HT-29 (cell line): ENCODE measurements at places on chromosomes 2 and 18. TPM values are rescaled to one million over a fixed set of nuclear protein-coding genes. Genes with fewer than 3 reads are reported as not detected.

The SNTG2 gene
- not detected in 2 replicates for total RNA-seq

DNA sequence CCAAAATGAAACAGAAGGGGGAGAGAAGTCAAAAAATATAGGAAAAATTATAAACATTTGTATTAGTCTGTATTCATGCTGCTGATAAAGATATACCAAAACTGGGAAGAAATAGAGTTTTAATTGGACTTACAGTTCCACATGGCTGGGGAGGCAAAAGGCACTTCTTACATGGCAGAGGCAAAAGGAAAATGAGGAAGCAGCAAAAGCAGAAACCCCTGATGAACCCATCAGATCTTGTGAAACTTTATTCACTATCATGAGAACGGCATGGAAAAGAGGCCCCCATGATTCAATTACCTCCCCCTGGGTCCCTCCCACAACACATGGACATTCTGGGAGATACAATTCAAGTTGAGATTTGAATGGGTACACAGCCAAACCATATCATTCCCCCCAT lies 79.1 kb downstream of the ZRANB3 start:
- no peak for DNase-seq

DNA sequence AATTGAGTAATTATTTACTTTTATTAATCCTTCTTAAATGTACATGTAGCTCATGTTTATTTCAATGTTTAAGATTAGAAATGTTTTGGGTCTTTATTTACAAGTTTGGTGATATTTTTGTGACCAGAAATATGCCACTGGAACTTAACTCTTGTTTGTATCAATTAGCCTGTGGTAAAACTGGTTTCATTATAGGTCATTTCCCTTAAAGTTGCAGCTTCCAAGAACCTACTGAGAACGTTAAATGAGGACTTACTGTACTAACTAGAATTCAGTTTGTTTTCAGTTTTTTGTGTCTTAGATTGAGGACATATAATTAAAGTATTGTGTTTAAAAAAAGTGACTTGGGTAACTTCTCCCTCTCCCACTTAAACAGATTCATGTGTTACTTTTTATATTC lies 4.3 kb downstream of the TYW5 start:
- DNase-seq, result no peak

- DNase-seq, result no peak
Measured at GRCh38 chr2:70710038-70710690, 57.8 kb downstream of the ADD2 start.

DNA sequence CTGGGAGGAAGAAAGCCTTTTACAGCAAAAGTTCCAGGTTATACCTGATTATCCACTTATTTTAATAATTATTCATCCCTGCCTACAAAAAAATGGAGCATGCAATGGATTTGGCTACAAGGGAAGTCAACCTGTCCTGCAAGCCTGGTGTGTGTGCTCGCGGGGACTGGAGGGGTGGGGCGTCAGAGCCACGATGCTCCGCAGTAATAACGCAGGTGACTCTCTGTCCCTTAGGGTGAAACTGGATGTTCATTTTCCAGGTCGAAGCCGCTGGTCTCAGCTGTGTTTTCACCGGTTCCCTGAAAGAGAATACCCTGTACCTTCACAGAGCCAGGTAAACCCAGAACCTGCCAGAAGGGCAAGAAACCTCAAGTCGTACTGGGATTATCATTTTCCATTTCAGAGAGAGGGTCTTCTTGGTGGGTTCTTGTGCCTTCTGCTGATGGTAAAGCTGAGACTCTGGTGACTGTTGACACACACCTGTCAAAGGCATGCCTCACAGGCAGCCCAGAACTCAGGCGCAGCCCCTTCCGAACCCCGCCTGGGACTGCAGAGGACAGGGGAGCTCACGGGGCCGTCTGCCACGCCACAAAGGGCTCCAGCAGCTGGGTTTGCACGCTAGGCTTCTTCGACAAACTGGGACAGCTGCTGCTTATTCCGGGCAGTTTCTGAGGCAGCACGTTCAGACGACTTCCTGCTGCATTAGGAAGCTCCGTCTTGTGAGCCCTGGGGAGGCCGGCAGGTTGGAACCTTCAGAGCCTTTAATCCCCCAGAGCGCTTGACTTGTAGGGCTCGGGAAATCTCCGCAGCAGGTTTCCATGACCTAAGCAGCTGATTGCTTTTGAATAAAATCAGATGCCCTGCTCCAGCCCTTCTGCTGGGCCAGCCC lies 58.6 kb downstream of the KCNG2 start:
- no peak for DNase-seq
